ENCODE measurements at places on chromosomes 6 and 20.

GRCh38 chr6:158279615-158280014 is 32.6 kb upstream of the TULP4 start:
- DNase-seq, result no peak

- DNase-seq, result peak; percentile 84
Observed at GRCh38 chr6:125598422-125598821, 151.0 kb upstream of the HEY2 start.

GRCh38 chr6:89805814-89806371 is 13.7 kb downstream of the MDN1 start:
- DNase-seq, result no peak

DNA sequence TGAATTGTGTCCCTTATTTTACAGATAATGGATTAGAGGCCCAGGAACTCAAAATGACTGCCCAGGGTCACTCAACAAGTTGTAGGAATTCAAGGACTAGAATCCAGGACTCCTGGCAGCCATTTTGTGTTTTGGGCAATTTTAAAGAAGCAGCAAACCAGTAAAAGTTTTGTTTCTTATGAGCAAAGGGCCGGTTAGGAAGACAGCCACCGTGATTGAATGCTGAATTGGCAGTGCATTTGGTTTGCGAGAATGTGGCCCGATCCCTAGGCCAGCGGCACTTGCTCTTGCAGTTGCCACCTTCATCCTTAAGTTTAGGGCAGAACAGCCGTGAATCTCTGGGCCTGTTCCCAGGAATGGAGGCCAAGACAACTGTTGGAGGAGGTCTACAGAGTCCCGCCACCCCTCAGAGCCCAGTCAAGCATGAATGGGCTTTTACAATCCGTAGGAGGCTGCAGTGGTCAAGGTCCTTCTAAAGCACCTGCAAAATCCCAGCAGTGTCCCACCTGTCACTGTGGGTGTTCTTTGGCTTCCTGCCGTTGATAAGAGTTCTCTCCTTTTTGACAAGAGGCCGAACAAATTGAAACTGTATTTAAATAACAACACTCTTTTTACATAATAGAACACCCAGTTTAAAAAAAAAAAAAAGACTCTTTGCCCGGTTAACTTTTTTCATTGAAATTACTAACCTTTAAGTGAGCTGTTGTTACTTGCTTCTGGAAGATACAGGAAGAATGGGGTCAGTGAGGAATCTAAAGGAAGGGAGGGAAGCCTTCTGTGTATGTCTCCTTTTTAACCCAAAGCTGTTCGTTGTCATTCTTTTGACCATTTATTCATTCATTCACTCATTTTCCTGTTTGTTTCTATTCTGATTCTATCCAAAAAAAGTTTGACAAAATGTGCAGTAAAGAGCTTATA is 68.7 kb downstream of the PHACTR2 start:
- no peak for DNase-seq

- no peak for DNase-seq
Observed at GRCh38 chr6:167707686-167708500, 118.8 kb upstream of the AFDN start.

DNA sequence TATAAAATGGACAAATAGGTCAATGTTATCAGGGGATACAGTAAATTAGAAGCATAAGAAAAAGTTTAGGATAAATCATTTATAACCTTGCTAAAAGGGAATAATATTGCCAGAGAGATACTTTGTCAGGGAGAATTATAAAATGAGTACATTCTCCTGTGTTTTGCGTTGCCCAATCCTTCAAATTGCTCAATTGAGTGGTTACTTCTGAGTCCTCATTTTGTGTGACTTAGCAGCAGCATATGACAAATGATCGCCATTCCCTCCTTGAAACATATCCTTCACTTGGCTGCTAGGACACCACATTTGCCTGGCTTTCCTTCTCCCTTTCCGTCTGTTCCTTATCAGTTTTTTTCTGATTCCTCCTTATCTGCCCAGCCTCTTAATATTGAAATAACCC is 106.7 kb upstream of the FLRT3 start:
- DNase-seq, result no peak

DNA sequence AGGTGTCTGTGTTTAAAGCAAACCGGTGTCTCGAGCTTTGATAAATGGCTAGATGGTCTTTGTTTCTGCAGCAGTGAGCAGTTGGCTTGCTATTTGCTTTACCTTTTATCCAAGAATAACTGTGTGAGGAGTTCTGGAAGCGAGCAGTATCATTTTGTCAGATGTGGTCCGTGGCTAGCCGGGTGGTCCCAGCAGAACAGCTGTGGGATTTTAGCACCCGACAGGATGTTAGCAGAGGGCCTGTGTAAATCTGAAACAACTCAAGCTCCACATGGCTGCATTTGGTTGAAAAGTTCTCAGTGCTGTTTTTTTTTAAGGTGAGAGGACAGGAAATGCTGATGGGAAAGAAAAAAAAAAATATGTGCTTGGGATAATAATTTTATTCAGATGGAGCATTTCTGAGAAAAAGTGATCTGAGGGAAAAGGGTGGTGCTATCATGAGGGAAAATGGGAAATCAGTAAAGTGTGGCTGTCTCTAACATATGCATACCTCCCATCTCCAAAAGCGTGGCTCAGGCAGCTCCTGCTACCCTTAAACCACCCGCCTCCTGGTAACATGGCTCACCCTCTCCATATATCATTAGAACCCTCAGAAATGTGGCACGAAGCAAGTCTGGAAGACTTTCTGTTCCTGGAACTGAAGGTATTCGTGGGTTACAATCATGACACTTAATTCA is 215.4 kb downstream of the TSHZ2 start:
- no peak for DNase-seq

GRCh38 chr6:193773-194310 is 98.4 kb upstream of the DUSP22 start:
- DNase-seq, result no peak

DNA sequence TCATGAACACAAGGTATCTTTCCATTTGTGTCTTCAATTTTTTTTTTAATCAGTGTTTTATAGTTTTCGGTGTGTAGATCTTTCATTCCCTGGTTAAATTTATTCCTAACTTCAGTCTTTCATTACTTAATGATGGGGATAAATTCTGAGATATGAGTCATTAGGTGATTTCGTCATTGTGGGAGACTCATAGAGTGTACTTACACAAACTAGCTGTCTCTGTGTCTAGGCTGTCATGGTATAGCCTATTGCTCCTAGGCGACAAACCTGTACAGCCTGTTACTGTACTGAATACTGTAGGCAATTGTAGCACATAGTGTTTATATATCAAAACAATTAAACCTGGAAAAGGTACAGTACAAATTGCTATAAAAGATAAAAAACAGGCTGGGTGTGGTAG is 42.1 kb downstream of the SMAP1 start:
- no peak for DNase-seq

- no peak for DNase-seq
Observed at GRCh38 chr6:116409756-116410155, 39.0 kb downstream of the DSE start.

GRCh38 chr6:16326971-16327776 is 88.8 kb downstream of the GMPR start:
- DNase-seq, result no peak

DNA sequence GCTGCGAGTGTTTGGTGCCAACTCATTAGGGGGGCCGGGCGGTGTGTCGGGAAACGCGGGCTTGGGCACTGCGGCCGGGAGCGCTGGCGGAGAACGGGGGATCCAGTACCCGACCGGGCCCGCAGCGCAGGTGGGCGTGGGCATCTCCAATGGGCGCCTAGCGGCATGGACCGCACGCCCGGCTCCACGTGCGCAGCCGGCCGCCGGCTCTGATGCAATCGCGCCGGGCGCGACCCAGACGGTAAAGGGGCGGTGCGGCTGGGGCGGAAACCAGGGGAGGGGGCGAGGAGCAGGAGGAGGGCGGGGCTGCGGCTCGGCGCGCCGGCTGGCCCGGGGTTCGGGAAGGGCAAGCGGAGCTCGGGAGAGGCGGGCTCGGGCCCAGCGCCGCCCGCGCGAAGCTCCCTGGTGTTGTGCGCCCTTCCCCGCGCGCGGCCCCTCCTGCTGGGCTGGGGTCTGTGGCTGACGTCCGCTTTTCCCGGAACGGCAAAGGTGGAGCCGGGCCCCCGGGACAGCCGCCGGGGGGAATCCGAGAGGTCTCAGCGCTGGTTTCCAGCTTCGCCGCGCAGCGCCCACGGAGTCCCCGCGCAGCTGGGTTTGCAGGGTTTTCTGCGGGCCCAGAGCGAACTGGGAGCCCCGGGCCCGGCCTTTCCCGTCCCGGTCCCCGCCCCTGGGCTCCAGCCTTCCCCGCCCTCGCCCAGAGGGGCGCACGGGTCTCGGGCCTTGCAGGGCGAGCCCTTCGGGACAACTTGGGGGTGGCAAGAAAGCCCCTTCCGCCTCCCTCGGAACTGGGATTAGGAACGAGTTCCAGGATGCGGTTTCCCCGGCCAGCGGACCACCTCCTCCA is 867 bp downstream of the MTHFD1L start:
- peak; percentile 64 for DNase-seq

GRCh38 chr6:145213614-145214013 is 521.7 kb downstream of the EPM2A start:
- no peak for DNase-seq

- DNase-seq, result no peak
Observed at GRCh38 chr20:35134472-35134871, 12.7 kb downstream of the EDEM2 start.

DNA sequence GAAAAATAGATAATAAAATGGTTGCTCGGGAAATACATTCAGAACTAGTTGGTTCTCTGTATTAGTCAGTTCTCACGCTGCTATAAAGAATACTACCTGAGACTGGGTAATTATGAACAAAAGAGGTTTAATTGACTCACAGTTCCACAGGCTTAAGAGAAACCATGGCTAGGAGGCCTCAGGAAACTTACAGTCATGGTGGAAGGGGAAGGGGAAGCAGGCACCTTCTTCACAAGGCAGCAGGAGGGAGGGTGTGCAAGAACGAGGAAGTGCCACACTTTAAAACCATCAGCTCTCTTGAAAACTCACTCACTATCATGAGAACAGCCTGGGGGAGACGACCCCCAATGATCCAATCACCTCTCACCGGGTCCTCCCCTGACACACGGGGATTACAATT is 24.2 kb upstream of the SNX9 start:
- no peak for DNase-seq

DNA sequence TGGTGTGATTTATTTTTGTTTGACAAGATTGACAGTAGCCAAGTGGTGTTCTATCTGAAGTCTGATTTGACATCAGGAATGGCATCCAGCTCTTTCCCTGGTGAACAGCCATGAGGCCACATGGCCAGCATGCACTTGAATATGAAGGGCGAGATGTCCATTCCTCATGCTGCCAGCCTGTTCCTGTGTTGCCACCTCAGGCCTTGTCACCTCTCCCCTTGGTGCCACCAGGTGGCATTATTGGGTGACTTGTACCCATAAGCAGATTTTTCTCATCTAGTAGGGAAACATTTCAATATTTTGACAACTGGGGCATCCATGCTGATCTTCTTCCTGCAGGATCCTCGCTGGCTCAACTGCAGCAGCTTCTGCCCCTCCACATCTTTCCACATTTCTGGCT is 199.1 kb downstream of the ERMARD start:
- no peak for DNase-seq

DNA sequence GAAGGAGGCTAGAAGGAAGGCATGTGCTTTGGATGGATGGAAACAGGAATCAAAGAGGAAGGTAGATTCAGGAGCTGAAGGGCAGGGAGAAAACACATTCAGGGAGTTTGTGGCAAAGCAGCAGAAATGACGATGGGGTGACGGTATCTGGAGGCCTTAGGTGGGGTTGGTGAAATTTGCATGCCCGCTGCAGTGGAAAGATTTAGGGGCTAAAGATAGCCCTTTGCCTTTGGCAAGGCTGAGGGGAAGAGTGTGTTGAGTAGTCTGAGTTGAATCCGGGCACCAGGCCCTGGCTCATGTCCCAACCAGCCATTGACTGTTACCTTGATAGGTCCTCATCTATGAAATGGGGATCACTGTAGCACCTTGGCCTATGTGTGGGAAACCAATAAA is 1.3 kb downstream of the GZF1 start:
- DNase-seq, result no peak

GRCh38 chr6:104630955-104631354 is 228.8 kb downstream of the HACE1 start:
- DNase-seq, result no peak

GRCh38 chr6:13457577-13457976 is 29.8 kb downstream of the GFOD1 start:
- DNase-seq, result no peak

- DNase-seq, result no peak
Observed at GRCh38 chr20:8507231-8507630, 375.2 kb downstream of the PLCB1 start.

GRCh38 chr6:28134015-28134414 is 7.7 kb upstream of the ZKSCAN8 start:
- peak; percentile 15 for DNase-seq

GRCh38 chr6:148671085-148671484 is 75.7 kb upstream of the UST start:
- DNase-seq, result no peak

DNA sequence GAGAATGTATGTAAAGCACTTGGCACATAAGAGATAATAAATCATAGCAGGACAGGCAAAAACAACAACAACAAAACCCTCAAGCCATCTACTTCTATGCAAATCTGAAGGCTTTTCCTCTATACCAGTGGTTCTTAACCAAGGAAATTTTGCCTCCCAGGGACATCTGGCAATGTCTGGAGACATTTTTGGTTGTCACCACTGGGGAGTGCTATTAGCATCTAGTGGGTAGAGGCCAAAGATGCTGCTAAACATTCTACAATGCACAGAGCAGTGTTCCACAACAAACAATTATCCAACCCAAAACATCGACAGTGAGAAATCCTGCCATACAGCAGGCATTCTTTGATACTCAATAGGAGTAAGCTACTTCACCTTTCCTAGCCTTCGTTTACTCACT is 28.2 kb downstream of the NDRG3 start:
- no peak for DNase-seq

DNA sequence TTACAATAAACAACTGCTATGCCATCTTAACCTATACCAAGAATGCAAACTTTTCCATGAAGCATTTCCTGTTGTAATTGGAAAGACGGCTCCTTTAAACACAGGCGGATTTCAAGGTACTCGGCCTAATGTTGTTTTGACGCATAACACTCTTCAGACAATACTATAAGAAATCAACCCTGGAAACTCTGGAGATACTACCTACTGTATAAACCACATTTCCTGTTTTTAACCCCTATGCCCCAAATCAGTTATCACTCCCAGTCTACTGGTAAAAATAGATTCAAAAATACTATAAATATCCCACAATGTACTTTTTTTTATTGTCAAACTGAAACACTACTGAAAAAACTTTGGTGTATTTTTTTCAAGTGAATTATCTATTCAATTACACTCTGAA is 118.1 kb downstream of the IRF4 start:
- no peak for DNase-seq

Data from NCI-H510A treated with DMSO at 0.1 percent for 48 hours (cell line).